ENCODE measurements at places on chromosomes 7 and 10.

- no peak for DNase-seq
These were observed 11.0 kb downstream of the SORBS1 start for GRCh38 chr10:95550073-95550672.

DNA sequence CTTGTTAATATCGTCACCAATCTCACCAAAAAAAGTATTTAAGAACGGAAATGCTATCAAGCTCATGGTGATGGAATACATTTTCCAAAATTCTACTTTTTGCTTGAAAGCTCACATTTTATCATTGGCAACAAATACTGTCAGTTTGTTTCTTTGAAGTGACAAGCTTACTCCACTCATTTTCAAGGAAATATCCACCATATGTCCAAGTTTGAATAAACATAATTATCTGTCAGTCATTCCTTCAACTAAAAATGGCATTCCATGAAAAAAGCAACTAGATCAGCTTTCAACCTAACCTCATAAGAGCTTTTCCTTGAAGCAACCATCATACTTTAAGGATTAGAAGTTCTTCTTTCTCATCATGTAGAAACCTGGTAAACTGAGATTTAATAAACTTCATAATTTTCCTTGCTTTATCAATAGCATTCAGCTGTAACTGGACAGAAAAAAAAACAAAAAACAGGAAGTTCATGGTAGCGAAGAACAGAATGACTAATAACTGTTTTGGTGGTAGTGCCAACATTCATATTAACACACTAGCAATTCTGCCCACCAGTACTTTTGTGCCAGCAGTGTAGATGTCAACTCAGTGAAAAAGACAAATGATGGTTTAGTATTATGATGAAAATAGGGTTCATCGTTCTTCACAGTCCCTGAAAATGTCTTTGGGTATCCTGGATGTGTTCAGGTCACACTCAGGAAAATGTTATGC is 764.9 kb downstream of the GRM8 start:
- no peak for DNase-seq

DNA sequence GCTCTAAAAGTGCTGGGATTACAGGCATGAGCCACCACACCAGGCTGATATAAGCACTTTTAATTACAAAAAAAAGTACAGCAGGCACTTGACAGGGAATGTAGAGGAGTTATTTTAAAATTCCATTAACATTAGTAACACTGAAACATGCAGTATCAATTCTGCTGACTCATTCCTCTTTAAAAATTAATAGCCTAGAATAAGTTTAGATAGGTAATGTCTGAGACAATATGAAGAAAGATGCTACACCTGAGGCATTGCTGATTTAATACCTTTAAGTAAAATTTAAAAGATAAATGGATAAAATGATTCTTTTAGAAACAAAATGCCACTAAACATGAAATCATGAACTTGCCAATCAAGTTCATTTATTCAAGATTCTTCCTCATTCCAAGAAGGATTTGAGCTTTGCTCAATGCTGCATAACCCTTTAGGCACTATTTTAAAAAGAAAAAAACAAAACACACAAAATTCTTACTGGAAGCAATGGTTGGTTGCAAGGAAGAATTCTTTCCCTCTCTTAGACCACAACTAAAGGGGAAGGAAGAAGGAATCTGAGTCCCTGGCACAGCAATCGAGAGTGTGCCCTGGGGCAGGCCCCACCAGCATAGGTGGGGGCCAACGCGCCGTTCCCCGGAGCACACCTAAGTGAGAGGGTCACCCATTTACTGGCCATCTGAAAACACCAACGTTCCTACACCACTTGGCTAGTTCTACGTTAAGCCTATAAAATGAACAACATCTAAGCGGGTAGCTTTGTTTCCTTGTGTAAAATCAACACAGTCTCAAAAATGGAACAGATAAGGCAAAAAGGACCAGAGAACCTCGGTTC is 26.6 kb downstream of the ESYT2 start:
- DNase-seq: no peak

GRCh38 chr10:21497177-21497807 is 28.2 kb downstream of the SKIDA1 start:
- no peak for DNase-seq

GRCh38 chr10:76333326-76333725 is 901.9 kb downstream of the LRMDA start:
- DNase-seq: no peak

DNA sequence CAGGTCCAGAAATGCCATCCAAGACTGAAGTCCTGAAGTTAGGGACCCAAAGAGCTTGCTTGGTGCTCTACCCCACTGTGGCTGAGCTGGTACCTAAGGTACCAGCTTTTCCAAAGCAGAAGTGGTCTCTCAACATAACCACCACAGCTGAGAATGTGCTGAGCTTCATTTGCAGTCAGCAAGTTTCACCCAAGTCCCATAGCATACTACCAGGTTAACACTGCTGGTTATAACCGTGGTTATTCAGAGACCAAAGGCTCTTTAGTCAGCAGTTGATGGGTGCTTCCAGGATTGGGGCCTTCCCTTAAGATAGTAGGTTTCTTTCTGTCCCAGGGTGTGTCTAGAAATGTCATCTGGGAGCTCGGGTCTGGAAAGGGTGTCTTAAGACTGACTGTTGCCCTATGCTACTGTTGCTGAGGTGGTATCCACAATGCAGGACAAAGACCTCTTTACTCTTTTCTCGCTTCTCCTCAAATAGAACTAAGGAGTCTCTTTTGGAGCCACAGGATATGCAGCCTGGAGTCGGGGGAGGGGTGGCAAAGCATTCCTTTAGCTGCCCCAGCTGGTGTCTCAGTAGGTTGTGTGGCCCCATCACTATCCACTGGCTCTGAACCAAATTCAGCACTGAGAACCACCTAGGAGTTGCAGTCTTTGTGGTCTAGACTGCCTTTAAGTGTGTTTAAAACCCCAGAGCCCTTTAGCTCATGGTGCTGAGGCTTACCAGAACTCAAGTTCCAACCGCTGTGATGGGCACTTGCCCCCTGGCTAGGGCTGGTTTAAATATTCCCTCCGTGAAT is 354.9 kb upstream of the SEMA3C start:
- no peak for DNase-seq

DNA sequence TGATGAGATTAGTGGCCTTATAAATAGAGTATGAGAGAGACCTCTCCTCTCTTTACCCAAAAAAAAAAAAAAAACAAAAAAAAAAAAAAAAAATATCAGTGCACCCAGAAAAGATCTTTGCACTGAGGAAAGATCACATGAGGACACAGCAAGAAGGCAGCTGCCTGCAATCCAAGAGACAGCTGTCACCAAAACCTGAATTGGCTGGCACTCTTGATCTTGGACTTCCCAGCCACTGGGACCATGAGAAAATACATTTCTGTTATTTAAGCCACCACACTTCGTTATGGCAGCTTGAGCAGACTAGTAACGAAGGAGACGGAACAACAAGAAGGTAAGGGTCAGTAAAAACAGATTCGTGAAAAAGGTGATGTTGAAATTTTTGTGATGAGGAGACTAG is 47.0 kb downstream of the TMEM106B start:
- no peak for DNase-seq

GRCh38 chr10:48272682-48273081 is 1.8 kb downstream of the FRMPD2 start:
- DNase-seq: no peak

- DNase-seq: no peak
These were observed 5.8 kb downstream of the CALHM3 start for GRCh38 chr10:103473261-103473671.

DNA sequence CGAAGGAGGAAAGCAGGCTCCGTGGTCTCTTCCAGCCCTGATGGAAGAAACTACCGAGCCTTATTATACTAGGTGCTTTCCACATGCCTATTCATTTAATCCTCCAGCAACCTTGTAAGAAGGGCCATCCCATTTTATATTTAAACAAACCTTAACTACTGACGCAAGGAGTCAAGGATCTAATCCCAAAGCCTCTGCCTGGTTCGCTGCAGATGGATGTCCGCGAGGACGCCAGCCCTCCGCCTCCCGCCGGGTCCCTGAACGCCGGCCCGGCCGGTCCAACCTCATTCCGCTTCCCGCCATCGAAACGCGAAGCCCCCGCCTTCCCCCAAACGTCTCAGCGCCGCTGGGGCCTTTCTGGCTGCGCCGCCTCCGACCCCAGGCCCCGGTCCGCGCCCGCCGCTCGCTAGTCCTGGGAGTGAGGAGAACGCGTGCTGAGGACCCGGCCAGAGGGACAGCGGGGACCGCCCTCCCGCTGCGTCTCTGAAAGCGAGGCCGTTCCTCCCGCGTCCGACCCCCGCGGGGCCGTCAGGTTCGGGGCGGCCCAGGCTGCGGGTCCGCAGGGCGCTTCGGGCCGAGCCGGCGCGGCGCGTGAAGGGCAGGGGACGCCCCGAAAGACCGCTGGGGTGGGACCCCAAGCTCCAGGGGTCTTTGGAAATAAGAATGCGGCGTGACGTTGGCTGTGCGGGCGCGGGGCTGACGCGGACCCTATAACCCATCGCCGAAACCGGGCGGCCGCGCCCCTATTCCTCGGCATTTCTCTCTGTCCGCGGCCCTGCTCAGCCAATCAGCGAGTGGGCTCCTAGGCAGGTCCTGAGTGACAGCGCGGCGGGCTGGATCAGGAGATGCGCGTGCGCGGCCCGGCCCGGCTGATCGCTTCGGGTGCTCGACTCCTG is at the start of gene ATP6V0E2:
ATP6V0E2 (plus strand) TSS at position 896 of the 896 bp plus-strand sequence. CDS start 97 bp downstream, outside the sequence.
- peak; percentile 90 for DNase-seq

GRCh38 chr7:33590916-33591315 is 314.4 kb upstream of the BMPER start:
- no peak for DNase-seq

DNA sequence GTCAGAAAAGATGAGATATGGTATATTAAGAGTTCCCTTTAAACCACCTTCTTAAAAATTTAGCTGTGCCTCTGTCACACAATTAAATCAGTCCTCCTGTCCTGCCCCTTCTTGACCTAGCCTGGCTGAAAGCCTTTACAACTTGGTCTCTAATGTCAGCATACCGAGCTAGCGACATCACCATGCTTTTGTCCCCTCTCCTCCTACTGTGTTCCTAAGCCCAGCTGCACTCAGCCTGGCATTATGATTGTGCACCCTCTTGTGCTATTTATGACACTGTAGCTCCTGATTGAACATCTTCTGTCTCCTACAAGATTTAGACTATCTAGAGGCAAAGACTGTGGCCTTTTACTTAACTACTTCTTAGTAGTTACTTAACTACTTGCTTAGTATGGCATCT is 29.2 kb downstream of the TDRD1 start:
- no peak for DNase-seq

GRCh38 chr10:51860257-51860656 is 160.9 kb upstream of the CSTF2T start:
- DNase-seq: no peak

GRCh38 chr7:40175725-40176510 is 41.1 kb downstream of the SUGCT start:
- no peak for DNase-seq

DNA sequence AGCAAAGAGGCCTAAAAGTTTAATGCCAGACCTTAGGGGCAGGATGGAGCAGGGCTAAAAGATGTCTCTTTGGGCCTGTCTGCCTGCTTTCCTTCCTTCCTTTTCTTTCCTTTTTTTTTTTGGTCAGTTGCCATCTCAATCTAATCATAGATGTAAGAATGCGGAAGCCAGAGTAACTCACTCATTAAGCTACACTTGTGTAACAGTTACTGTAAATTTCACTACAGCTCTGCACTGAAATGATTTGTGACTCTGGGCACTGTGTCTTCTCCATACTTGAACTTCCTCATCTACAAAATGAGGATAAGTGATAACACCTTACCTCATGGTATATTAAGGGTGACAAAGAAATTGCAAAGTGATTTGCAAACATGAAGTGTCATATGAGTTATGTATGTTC is 75.5 kb upstream of the AGK start:
- DNase-seq: no peak

- DNase-seq: no peak
These were observed 26.6 kb downstream of the RPP38 start for GRCh38 chr10:15123749-15124184.

DNA sequence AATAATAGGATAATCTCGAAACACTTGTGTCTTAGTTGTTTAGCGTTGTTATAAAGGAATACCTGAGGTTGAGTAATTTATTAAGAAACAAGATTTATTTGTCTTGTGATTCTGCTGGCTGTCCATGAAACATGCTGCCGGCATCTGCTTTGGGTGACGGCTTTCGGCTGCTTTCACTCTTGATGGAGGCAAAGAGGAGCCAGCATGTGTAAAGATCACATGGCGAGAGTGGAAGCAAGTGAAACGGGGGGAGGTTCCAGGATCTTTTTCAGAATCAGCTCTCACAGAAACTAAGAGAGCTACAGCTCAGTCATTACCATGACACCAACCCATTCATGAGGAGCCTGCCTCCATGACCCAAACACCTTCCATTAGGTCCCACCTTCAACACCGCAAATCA is 402.8 kb downstream of the CDC14C start:
- no peak for DNase-seq

All from CD4-positive, alpha-beta T cell (primary cell).